ENCODE measurements at places on chromosomes 7 and 10. TPM values are rescaled to one million over a fixed set of nuclear protein-coding genes. Genes with fewer than 3 reads are reported as not detected.

Gene ELMO1
- 5.6 TPM for total RNA-seq

Gene RSU1
- 35.3 TPM for total RNA-seq

Gene ITGA8
- 1.3 TPM for total RNA-seq

Gene RPS24
- total RNA-seq: 3,273 TPM

Gene ADAM12
- 23.6 TPM for total RNA-seq

Gene MUC3A
- not detected for total RNA-seq

Gene MYH16
- not detected for total RNA-seq

Gene MRLN
- total RNA-seq: not detected

Gene LIPK
- total RNA-seq: not detected

Gene TEX36
- total RNA-seq: not detected

Gene COL13A1
- 20.3 TPM for total RNA-seq

Gene TRPV5
- not detected for total RNA-seq

Gene PIP
- total RNA-seq: not detected

Gene LRRC27
- 14.6 TPM for total RNA-seq

Gene AGAP3
- 26.2 TPM for total RNA-seq

Gene UPK3BL2
- total RNA-seq: 1.7 TPM

Gene SLC13A1
- total RNA-seq: not detected

Gene SMC3
- total RNA-seq: 19.1 TPM

Gene LBX1
- total RNA-seq: not detected

Gene HGF
- 462 TPM for total RNA-seq

Gene INHBA
- 38.9 TPM for total RNA-seq

Gene NAT16
- not detected for total RNA-seq

Gene HMX2
- not detected for total RNA-seq

Gene DRGX
- not detected for total RNA-seq

Gene KIF11
- 3.4 TPM for total RNA-seq

Gene SIRT1
- 13.9 TPM for total RNA-seq

Data from smooth muscle cell of bladder (primary cell).